ENCODE measurements at places on chromosomes 12 and 14.

- no peak for DNase-seq
These were observed 11.7 kb downstream of the EPS8 start for GRCh38 chr12:15777355-15778012.

DNA sequence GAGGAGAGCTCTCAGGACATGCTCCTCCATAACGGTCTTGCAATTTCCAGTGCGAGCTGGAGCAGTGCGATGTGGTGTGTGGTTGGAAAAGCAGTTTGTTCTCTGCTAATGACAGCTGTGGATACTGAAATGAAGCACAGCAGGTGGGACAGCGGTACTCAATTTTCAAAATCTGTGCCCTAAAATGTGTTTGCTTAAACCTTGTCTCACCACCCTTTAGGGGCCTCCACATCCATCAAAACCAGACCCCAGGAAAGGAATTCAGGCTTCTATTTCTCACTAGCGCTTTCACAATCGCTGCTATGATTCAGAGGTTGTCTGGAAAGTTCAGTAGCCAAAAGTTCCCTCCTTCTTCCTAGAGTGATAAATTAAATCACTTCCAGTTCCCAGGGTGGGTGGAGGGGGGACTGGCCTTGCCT, 440.8 kb downstream of the EGLN3 start:
- no peak for DNase-seq

GRCh38 chr12:71947645-71948105, 9.0 kb downstream of the TPH2 start:
- DNase-seq: no peak

GRCh38 chr12:81998761-81999378, 239.7 kb upstream of the PPFIA2 start:
- DNase-seq: no peak

GRCh38 chr12:118345355-118345754, 27.4 kb downstream of the TAOK3 start:
- DNase-seq: no peak

DNA sequence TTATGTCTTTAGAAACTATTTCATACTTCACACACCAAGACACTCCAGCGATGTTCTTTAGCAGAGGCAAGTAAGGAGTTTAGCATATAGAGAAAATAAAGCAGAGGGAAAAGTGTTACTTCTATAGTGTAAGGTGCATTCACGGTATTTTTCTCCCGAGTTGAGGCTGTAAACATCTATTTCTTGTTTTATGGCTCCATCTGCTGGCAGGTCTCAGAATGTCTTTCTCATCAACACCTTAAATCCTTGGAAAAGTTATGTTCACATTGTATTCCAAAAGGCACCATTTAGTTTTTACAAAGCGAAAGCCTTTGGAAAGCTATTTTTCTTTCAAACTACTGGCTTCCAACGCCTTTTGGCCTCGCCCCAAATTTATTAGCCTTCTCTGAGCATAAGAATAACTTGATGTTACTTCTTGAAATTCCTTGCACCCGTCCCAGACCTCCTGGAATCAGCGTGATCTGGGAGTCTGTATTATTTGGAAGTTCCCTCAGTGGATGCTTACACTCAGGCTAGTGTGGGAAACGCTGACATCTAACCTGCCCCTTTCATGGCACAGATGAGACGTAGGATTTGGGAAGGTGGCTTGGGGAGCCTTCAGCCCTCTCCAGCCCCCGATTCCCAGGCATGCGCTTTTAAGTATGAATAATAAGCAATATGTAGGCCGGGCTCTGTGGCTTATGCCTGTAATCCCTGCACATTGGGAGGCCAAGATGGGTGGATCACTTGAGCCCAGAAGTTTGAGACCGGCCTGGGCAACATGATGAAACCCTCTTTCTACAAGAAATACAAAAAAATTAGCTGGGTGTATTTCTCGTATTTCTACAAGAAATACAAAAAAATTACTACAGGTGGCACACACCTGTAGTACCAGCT, 1.9 kb upstream of the PIWIL1 start:
- DNase-seq: no peak

DNA sequence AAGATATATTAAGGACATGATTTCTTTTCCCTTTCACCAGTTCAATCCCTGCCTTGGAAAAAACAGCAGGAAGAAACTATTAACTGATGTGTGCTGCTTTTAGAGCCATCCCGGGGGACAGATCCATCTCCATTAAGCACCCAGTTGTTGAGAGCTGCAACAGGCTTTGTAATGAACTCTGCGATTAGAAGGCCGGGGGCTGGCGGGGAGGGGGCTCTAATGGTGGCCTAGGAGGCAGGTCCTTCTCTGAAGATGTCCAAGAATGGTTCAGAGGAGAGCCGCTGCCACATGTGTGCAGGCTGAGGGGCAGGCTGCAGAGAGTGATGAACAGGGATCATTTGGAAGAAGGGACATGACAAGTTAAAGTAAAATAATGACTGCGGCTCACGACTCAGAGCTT, 67.8 kb downstream of the GALNT8 start:
- no peak for DNase-seq

GRCh38 chr12:513446-513845, 53.7 kb downstream of the B4GALNT3 start:
- no peak for DNase-seq

DNA sequence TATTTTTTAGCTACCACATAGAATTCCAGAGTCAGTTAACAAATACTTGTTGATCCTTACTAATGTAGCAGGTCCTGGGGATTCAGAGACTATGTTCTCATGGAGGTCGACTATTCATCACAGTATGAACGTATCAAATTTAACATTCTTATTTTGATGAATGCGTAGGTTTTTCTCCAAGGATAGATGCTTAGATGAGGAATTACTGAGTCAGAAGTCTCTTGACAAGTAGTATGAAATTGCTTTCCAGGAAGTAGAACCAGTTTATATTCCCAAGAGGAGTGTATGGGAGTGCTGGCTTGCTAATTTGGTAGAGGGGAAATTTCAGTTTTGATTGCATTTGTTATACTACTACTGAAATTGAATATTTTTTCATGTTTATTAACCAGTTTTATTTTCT, 42.8 kb upstream of the CRADD start:
- DNase-seq: no peak

GRCh38 chr12:70180130-70180529, 63.1 kb upstream of the CNOT2 start:
- no peak for DNase-seq

GRCh38 chr14:85702997-85703396, 173.1 kb downstream of the FLRT2 start:
- DNase-seq: no peak

DNA sequence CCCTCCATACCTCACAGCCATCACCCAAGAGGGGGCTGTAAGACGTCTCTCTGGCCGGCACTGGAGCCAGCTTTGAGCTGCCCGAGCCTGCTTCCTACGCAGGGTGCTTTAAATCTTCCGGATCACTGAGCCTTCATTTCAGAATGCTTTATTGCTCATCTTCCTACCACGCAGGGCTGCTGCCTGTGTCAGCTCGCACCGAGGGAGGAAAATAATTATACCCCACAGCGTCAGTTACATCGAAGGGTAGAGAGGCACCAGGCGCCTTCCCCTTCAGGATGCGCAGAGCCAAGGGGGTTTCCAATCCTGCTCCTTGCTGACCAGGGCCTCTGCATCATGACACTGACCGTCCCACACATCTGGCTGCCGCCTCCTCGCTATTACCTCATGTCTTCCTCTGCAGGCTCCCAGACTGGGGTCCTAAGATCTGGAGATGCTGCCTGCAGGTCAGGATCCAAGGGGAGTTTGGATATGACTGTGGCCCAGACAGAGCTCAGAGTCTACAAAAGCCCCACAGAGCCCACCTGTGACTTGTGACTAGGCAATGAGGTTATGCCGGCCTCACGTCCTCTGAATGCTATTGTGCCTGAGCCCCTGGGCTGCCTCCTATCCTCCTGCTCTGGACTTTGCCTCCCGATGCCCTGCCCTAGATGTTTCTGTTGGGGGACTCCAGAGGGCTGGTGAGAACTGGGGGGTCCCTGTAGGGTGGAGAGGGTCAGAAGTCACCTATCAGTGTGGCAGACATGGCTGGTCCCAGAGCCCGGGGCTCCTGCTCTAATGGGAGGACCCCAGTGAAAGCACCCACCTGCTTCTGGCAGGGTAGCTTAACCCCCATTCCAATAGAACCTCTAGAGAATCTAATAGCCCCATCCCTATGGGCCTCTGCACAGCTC, 220.3 kb upstream of the RTL1 start:
- no peak for DNase-seq

DNA sequence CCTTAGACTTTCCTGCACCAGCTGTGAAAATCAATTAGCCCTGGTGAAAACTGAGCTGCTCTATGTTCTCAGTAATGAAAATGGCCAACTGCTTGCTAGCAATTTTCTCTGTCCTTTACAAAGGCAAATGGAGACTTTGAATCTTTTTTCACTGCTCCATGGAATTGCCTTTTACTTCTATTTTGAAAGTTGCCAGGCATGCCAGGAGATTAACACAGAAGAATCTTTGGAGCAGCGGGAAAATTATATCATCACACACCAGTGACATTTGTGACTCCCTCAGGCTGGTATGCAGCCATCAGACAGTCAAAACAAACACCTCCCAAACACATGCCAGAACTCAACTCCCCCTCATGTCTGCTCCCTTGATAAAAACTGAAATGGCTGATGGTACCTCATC, 872.0 kb upstream of the FLRT2 start:
- no peak for DNase-seq

DNA sequence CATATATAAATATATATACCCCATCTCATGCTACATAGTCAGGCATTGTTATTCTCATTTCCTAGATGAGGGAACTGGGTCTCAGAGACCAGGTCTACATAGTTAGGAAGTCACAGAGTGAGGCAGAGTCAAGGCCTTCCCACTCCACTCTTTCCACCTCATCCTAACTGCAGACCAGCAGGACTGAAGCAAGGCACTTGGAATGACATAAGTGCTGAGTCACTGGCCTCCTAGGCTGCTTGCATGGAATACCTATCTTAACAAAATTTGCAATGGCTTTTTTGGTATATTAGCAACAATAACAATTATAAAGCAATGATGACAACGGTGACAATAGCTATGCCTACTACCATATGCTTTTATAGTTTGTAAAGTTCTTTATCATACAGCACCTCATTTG, 5.4 kb upstream of the ANO4 start:
- no peak for DNase-seq

DNA sequence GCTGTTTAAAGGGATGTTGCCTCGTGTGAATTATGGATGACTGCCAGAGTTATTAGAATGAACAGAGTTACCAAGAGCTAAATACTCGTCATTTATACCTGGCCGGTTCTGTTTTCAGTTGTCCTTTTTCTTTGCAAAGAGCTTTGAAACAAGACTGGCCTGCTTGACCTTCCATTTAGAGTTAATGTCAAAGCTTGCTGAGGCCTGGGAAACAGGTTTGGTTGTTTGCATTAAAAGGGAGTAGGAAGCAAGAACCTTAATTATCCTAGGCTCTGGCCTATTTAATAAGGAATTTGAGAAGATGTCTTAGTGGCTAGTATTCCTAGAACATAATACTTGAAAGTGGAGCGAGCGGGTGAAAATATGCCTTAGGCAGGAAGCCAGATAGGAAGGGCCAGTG, 233.3 kb downstream of the CACNA1C start:
- no peak for DNase-seq

DNA sequence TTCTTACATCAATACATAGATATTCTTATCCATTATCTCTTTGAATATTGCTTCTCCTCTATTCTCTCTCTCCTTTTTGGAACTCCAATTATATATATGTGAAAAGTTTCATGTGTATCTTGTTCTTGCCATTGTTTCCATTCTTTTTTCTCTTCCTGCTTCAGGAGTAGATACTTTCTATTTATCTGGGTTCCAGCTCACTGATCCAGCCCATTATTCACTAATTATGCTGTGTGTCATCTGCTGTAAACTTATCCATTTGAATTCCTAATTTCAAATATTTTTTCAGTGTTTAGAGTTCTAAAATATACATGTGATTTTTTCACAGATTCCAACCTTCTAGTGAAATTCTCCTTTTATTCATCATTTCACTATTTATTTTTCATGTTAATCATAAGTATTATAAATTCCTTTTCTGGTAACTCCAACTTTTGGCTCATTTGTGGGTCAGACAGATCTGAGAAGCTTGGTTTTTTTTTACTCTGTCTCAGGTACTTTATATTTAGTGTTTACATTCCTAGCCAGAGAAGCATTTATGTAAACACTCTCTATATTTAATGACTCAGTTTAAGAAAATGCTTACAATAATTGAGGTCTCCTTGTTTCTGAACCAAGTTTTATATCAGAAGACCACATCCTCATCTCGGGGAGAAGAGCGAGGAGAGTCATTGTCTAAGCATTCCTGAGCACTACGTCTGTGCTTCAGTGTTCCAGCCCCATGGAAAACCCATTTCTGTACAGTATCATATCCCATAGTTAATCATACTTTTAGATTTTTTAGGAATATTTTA, 15.9 kb upstream of the AMIGO2 start:
- DNase-seq: no peak

DNA sequence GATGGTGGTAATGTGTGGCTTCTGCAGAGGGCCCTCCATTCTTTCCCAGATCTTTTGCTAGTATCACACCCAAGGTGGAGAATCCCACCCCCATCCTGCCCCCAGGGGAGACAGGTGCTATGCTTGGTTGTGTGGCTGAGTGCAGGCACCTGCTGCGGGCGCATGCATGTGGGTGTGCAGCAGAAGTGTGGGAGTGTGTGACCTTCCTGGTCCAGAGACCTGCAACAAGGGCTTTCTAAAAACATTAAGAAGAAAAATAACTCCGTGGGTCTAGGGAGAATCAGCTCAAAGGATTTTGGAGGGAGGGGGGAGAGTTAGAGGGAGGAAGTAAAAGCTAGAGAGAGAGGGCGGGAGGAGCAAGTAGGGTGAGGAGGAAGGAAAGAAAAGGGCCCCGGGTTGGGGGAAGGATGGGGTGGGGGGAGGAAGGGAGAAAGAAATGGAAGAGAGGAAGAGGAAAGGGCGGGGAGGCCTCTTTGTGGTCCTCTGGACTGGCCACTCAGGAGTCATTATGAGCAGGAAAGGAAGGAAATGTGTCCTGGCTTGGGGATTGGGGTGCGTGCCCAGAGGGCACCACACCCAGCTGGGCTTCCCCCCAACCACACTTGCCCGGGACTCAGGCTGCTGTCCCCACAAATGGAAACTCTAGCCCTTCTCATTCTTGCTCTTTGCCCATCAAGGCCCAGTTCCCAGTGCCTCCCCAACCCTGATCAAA, 3.1 kb upstream of the FIGNL2 start:
- no peak for DNase-seq

GRCh38 chr14:104436741-104437701, 142.5 kb upstream of the C14orf180 start:
- no peak for DNase-seq

DNA sequence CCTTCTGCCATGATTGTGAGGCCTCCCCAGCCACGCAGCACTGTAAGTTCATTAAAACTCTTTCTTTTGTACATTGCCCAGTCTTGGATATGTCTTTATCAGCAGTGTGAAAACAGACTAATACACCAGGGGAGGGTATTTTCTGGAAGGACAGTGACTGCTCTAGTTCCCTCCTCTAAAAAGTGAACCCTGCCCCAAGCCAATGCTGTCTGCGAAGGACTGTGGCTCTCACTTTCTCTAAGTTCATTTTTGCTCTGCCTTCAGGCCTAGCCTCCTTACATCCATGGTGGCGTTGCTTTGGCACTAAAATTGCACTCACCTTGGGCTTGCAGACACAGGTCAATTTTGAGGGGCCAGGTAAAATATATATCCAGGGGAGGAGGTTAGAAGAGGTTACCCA, 323.0 kb downstream of the VRK1 start:
- DNase-seq: no peak

- no peak for DNase-seq
These were observed 35.3 kb downstream of the PROX2 start for GRCh38 chr14:74840603-74841030.

Data from stimulated activated naive CD8-positive, alpha-beta T cell treated with anti-CD3 and anti-CD28 coated beads, Interleukin-15, amount 100 ng/mL, for 72 hours (primary cell).